ENCODE measurements at places on chromosomes 3 and 15.
A peak's percentile ranks its signal among the peaks of the same experiment; 100 is the strongest.

DNA sequence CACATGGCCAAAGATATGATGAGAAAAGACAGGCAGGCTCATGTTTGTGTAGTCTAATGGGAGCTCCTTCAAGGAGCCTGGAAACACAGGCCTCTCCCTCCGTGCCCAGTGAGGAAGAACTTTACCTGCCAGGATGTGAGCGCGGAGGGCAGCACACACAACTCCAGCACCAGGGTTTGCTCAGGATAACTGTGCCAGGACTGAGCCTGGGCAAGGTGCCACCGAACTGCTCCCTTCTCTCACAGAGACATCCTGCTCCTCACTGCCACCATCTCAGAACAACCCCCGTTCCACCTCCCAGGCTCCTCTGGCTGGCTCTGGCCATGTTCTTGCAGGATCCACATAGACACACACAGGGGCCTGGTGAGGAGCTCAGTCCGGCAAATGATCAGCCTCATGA, 87.4 kb downstream of the NUP210 start:
- no peak for DNase-seq

DNA sequence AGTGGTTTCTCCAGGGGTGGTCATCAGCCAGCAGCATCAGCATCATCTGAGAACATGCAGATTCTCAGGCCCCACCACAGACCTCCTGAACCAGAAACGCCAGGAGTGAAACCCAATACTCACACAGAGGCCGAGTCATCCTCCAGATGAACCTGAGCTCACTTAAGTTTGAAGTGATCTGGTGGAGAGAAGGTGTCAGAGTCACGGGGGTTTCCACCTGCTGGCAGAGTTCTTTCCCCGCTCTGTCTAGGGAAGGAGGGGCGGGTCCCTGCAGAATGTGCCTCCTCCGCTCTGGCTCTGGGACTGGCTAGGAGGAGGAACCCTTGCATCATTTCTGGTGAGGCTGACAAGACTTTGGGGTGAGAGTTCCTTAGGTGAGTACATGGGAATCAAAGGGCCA, 13.3 kb upstream of the KIF23 start:
- no peak for DNase-seq

DNA sequence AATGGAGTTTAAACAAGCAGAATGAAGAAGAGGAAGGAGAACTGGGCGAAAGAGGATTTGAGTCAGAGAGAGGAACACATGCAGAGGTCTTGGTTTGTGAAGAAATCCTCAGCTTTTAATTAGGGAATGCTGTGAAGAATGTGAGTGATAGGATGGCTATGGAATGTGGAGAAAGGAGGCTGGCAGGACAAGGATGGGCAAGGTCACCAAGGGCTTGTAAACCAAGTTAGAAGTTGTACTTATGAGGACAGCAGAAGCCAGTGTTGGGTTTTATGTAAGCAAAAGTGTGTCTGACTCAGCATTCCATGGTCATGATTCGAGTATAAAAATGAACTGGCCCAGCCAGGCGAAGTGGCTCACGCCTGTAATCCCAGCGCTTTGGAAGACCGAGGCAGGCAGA, 60.0 kb upstream of the IL12A start:
- no peak for DNase-seq

DNA sequence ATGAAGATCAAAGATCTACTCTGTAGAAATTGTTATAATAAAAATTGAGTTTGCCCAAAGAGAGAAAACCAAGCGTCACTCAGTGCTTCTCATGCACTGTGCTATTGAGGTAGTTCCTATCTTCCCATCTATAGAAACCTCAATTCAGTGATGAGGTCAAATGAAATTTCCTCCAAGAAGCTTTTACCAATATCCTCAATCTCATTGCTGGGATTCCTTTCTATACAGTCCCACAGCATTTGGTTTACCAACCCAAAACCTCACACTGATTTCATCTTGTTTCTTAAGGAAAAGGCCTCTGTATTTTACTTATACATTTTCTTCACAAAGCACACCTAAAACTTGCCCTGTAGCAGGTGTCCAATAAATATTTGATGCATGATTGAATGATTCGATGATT, 147.2 kb downstream of the ALCAM start:
- no peak for DNase-seq

DNA sequence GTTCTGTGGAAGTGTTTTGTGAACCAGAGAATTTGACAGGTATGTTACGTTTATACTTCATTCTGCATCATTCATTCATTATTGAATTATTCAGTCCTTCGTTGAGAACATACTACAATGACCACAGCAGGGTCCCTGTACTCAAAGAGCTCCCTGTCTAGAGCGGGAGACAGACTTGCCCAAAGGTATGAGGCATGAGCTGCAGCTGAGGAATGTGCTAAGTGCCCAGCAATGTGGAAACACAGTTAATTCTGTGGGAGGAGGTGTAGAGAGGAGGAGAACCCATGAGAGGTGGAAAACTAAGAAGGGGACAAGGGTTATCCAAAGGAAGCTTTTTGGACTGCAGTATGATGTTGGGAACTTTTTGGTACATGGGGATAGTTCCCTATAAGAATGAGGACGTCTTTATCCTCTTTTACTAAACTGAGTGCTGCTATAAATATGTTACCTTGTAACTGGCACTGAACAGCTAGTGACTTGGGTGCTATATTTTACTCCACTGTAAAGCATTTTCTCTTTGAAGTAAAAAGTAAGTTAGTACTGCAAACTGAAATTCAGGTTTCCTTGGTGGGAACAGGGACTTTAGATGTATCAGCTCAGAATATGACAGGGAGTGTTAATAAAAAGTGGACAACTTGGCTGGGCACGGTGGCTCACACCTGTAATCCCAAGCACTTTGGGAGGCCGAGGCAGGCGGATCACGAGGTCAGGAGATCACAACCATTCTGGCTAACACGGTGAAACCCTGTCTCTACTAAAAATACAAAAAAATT, 5.7 kb downstream of the SMAD3 start:
- DNase-seq = no peak

DNA sequence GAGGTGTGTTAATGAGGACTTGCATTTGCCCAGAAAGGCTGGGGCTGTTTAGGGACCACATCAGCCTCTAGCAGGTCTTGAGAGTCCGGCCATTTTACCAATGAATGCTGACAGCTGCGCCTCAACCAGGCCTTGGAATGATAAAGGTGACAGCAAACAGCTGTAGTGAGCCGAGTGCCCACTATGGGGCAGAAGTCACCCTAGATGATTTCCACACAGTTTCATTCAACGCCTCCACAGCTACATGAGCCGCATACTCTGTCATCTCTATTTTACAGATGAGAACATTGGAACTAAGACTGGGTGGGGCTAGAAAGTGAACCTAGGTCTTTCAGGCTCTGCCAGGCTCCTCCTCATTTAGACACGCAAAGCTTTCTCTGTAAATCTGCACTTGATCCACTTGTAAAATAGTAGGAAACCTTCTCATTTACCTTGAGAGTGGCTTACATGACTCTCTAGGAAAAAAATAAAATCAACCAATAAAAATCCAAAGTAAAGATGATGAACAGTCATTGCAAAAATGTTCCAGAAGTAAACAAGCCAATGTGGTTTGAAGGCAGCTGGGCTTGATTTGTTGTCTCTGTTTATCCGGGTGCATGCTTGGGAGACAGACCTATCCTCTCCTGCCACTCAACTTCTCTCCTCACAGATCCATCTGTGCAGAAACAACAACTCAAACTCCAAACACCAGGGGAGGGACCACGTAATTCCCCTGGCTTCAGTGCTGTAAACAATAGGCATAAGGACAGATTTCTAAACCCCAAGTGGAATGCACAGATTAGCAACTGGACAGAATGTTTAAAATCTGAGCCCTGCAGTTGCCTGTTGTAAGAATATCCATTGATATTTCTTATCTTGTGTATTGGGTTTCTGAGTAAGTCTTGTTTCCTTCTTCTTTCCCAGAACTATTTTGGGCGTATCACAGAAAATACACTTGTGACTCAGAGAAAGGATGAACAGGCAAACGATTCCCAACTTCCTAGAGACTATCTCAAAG, 31.5 kb upstream of the LDHAL6B start:
- DNase-seq = no peak

DNA sequence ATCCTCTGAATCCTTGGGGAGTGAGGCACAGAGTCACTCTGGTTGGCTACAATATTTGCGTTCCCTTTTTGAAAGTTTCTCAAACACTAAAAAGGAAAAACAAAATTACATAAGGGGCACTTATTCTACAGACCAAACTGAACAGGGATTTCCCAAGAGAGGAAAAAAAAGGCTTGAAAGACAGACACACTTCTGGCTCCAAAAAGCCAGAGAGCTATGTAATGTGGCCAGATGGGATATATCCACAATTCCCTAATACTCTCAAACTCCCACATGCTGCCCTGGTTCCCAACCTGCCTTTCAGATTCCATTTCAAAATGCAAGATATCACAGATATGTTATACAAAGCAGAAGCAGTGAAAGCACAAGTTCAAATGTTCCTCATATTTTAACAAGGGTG, 1.6 kb downstream of the FRMD4B start:
- no peak for DNase-seq

DNA sequence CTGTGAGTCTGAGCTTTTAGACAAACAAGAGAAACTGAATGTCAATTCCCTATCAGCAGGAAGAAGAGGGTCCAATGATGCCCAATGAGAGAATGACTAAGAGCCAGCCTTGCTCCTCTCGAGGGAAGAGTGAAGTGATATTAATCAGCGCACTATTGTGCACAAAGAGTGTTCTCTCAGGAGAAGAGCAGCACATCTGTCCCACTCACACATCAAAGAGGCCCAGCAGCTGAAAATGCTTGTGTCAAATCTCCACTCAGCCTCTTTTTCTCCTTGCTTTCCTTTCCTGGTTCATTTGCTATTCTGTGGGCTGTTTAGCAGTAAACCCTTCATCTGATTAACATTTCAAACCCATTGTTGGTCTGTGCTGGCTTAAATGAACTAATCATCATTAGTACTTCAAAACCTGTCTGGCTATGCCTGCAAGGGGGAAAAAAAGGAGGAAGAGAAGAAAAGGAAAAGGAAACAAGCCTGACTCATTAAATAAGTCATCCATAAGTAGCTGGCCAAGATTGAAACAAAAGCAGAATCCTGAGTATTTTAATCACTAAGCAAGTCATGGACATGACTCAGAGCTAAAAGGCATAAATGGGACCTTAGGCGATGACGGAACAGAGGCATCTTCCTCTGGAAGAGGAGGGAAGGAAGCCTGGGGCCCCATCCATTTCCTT, 912.7 kb downstream of the TUSC7 start:
- no peak for DNase-seq

DNA sequence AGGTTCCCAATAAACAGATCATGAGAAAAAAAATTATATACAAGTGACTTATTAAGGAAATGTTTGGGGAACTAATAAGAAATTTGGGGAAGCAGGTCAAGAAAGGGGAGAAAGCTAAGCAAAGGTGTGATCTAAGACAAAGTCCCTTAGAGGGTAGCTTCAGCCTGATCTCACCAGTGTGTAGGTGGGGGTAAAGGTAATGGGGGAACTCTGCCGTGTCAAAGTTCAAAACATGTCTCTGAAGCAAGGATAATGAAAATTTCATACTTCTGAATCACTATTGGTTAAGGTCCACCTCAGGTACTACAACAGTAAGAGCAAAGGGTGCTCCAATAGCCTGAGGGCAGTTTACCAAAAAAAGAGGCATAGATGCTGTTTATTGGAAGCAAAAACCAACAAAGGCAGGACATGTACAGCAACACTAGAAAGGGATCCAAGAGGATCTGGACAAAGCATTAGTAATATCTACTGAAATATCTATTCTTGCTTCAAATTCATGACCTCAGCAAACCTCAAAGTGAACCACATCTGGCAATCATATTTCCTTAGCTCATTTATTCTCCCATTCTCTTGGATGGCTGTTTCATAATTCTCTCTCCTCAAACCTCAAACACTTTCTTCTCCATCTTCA, 6.9 kb downstream of the ACAD11 start:
- DNase-seq = no peak

- no peak for DNase-seq
Observed at GRCh38 chr3:24351779-24352469, 142.7 kb downstream of the THRB start.

- no peak for DNase-seq
Observed at GRCh38 chr3:143081844-143082778, 37.5 kb upstream of the CHST2 start.

DNA sequence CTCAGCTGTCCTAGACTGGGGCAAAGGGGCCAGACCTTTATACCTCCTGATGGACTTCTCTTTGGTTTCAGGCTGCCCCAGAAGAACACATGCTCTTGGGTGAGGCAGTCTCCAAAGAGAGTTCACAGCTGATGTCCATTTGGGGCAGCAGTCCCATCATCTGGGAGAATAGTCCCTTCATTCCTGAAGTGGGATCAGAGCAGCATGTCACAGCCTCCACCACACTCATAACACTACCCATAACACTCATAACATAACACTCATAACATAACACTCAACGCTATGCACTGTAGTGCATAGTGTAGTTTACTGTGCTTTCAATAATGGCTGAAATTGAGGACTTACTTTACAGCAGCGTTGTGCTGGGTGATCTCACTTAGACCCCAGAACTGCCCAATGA, 36.7 kb upstream of the PLCL2 start:
- DNase-seq = no peak

DNA sequence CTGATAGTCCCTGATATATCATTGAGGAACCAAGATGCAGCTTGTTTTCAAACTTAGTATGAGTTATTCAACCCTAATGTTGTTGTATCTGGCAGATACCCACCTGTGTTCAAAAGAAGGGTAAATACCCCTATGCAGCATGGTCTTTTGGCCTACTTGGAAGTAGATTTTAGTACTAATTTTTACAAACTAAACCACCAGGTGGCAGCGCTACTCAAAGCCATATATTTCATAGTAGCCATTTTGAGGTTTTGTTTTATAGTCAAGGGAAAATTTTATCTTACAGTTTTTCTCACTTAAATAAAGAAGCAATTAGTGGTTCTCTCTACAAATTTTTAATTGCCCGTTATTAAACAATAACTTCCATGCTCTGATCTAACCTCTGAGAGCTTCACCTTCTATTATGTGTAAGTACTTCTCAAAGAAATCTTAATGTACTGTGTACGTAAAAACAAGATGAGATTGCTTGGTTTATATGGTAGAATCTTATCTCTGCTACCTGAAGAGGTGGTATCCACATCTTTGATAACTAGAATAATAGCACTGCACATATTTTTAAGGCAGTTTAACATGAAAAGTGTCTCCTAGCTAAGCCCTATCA, 31.5 kb upstream of the MLF1 start:
- peak; percentile 42 for DNase-seq

- DNase-seq = no peak
Observed at GRCh38 chr3:58584690-58585004, 7.5 kb upstream of the FAM107A start.

- DNase-seq = no peak
Observed at GRCh38 chr15:33865416-33865815, 102.9 kb upstream of the CHRM5 start.

DNA sequence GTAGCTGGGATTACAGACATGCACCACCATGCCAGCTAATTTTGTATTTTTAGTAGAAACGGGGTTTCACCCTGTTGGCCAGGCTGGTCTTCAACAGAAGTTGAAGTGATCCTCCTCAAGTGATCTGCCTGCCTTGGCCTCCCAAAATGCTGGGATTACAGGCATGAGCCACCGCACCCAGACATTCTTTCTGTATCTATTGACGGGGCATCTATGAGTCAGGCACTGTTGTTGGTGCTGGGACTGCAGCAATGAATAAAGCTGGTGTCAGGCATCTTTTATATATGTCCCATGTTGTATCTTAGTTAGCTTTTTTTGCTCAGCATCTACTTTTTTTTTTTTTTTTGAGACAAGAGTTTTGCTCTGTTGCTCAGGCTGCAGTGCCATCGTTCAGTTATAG, 47.6 kb upstream of the ULK4 start:
- no peak for DNase-seq

- DNase-seq = no peak
Observed at GRCh38 chr3:195755391-195755790, 34.6 kb downstream of the MUC20 start.

Data from effector memory CD8-positive, alpha-beta T cell (primary cell).